ENCODE measurements at places on chromosomes 12 and 14. TPM values are rescaled to one million over a fixed set of nuclear protein-coding genes. Genes with fewer than 3 reads are reported as not detected.

PLEKHG7 gene
- not detected for total RNA-seq

HOXC12 gene
- total RNA-seq = not detected

GPRC5D gene
- not detected for total RNA-seq

PPP4R4 gene
- total RNA-seq = 0.18 TPM

MMP17 gene
- 2.4 TPM for total RNA-seq

SYT10 gene
- total RNA-seq = not detected

BRI3BP gene
- 5.4 TPM for total RNA-seq

MCRS1 gene
- total RNA-seq = 78.4 TPM

CAPS2 gene
- total RNA-seq = 10.2 TPM

EMP1 gene
- total RNA-seq = 477 TPM

PLCZ1 gene
- total RNA-seq = 0.59 TPM
